ENCODE measurements at places on chromosomes 5 and 9.

- DNase-seq, result no peak
These were observed 28.9 kb downstream of the TAF11L14 start for GRCh38 chr5:17663182-17663581.

DNA sequence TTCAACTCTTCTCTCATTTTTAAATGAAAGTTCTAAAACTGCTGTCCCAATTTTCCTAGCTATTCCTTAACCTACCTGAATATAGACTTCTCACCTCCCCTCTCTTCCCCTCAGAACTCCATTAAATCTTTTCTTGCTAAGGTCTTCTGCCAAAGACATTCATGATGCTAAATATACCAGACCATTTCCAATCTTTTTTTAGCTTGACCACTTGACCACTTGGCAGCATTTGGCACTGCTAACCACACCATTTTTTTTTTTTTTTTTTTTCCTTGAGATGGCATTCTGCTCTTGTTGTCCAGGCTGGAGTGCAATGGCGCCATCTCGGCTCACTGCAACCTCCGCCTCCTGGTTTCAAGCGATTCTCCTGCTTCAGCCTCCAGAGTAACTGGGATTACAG is 3.6 kb upstream of the ZNF131 start:
- no peak for DNase-seq

DNA sequence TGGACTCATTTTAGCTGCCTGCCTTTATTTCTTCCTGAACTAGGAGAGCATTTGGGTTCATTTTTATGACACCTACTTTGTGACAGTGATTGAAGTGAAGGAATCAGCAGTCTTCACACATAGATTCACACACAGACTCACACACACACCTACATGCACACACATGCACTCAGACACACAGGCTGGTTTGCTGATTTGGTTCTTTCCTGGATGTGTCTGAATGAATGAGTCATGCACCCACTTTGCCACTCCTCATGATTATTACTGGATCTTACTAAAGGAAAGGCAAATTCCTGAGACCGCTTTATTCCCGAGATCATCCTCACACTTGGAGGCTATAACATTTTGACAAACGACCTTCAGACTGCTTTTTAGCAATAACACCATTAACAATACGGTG is 529.5 kb downstream of the AGTPBP1 start:
- DNase-seq, result no peak

- DNase-seq, result peak; percentile 52
These were observed at the start of the genes EIF4E1B and SNCB for GRCh38 chr5:176629853-176630680. Gene EIF4E1B (plus strand): TSS chr5:176630675. CDS start chr5:176642788, 12,113 bp downstream. Gene SNCB (minus strand): TSS chr5:176630534. CDS start chr5:176629654, 880 bp downstream.

- peak; percentile 23 for DNase-seq
These were observed 47.1 kb upstream of the AKNA start for GRCh38 chr9:114434878-114435311.

DNA sequence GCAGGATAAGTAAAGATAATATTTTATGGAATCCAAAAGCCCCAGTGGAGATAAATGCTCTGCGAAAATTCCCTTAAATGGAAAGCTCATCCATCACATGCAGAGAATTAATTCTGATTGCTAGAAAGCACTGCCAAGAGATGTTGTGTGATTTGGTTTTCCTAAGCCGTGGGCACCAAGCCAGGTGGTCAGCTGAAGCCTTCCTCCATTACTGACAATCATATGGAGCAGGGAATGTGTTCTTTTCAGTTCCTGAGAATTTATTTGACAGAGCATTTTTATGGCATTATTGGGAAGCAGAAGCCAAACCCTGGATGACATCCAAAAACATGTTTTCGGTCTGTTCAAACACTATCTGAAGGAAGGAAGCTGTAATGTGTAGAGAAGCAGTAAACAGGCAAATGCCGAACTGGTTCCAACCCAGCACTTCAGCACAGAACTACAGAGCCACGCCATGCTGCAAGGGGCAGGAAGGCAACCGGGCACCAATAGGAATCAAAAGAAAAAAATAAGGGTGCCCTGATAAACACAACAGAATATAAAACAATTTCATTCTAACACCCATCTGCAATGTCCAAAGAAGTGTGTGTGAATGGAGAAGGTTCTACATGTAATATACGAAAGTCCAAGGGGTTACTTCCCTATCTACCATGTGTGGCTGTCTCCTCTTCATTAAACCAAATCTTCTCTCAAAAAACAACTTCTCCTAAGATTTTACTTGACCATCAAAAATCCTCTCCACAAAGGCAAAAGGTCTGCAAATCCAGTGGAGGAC is 12.3 kb downstream of the ARSB start:
- no peak for DNase-seq

DNA sequence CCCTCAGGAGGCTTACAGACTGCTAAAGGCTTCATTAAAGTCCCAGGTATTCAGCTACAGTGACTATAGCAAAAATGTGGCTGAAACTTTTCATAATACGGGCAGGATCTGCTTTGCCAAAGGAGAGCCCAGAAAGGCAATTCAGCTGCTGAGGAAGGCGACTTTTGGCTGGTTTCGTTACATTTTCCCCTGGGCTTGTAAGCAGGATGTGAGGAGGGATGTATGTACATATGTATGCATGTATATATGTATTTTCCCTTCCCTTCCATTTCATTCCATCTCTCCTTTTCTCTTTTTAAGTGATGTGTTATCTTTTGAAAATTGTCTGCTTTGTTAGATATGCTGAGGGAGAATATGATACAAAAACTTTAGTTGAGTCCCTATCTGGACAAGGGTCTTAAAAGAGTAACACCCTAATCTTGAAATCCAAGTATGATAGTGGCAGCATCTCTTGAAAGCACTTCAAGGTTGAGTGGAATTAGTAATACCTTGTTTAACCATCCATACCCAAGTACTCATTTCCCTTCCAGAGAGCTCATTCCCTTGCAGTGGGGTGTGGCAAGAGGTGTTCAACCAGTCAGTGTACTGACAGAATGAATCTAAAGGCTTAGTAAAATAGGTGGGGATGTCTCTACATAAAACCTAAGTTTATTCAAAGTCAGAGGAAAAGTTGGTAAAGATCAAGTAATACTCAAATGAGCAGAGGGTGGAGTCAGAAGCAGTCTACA is 28.7 kb downstream of the RAD1 start:
- no peak for DNase-seq

DNA sequence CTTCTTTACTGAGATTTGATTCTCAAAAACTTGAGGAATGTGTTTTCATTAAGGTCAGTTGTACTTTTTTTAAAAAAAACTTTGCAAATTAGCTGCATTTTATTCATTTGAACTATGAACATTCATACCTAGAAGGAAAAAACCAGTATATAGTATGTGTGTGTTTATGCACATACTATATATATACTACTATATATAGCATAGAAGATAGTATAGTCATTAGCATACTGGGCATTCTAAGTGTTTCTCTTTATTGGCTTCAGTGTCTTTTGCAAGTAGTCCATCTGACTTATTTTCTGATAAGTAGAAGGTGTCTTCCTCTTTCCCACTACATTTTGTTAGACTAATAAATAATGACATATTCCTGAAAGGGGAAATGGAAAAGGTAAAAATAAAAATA is 33.0 kb downstream of the ELOVL7 start:
- no peak for DNase-seq

DNA sequence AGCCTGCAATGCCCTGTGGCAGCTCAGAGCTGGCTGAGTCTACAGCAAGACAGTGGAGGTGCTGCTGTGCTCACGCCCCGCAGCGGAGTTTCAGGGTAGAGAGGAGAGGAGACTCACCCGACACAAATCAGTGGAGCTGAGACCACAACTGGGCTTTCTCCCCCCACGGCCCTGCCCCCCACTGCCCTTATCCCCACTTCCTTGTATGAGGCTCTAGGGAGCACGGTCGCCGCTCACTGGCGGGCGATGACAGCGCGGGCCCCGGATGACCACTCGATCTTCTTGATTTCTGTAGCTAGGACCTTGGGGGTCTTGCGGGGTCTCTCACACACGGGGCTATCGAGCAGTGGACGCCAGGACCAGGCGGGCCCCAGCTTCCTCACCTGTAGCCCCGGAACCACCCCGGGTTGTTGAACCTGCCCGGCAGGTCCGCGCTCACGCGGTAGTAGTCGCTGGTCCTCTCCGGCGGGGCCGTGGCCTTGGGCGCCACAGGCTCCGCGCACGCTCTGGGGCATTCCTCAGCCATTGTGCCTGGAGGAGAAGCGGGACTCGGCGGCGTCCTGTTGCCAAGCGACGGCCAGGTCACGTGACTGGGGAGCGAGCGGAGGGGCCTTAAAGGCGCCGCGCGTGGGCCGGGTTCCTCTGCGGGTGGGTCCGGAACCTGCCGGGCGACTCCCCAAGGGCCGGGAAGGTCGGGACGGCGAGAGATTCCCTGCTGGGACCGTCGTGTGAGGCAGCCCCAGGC is 984 bp upstream of the MRPS2 start:
- DNase-seq, result peak; percentile 94

GRCh38 chr5:7763621-7764072 is 87.3 kb downstream of the CFAP90 start:
- no peak for DNase-seq

DNA sequence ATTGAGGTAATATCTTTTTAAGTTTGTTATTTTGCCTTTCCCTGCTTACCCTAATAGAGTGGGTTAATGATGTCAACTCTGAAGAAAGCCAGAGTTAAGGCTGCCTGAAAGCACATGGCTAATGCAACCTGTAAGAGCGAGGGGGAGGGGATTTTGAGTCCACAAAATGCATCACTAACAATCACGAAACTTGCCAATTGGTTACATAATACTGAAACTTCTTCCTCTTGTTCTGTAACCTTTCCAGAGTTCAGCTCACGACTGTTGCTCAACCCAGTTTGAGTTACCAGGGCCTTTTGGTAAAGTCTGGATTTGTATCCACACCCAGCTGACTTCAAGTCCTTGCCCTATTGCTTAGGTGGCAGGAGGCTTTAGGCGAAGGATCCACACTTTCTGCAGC is 308.8 kb downstream of the EFNA5 start:
- DNase-seq, result no peak

- no peak for DNase-seq
These were observed 144.0 kb downstream of the MYO10 start for GRCh38 chr5:16791904-16792597.

DNA sequence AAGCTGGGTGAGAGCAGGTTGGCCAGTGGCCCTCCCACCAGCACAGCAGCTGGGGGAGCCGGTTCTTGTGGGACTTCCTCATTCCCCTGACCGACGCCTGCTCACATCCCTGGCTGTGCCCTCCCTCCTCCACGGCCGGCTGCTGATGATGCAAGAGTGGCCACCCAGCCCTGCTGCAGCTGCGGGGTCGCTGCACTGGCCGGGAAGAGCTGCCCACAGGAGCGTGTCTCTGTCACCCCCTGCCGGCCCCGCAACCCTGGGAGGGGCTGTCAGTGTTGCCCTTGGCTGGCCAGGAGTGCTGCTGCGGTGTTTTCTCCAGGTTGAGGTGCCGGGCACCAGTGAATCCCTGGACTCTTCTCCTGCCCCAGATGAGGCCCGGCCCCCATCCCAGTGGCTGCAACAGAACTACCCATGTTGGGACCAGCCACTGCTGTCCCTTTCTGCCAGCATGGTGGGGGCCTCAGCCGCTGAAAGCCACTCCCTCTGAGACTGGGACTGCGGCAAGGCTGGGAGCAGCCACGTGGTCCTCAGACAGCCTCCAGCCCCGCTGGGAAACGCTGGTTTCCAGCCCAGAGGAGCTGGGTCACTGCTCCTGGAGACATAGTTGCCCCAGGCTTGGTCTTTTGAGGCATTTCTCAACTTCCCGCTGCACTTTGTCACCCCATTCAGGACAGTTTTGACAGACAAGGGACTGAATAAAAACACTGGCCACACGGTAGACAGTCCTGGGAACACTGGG is 739 bp downstream of the CARD9 start:
- no peak for DNase-seq

DNA sequence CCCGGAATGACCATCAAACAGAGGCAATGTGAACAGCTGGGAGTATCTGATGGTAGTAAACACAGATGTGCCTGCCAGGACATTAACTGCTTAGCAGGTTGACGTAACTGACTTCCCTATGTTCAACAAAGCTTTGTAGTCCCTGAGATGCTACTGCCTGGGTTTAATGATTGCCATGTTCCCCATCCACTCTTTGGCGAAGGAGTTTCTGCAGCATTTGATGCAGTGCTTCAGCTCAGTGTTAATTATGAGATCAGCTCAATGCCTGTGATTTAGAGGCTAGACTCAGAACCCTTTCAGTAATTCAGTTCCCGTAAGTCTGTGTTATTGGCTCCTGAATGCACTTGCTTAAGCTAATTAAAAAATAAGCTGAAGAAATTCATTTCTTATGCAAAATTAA is 547.3 kb upstream of the ZNF608 start:
- no peak for DNase-seq

GRCh38 chr5:133790898-133791297 is 177.5 kb downstream of the C5orf15 start:
- no peak for DNase-seq

DNA sequence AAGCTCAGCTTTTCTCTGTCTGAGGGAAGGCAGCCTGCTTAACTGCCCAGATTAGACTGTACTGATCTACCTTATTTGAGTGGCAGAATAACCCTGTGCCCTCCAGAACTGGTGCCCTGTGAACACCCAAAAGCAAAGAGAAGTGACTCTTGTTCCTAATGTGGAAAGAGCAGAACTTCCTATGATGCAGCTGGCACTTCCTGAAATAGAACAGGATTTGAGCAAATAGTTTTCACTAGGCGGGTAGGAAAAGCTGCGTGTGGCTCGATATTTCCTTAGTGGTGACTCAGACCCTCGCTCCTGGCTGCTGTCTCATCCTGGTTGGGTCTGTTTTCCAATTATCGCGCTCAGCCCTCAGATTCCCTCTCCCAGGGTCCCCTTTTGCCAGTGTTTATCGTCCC is 89.9 kb downstream of the SH3TC2 start:
- DNase-seq, result no peak

GRCh38 chr5:171365351-171365750 is 22.3 kb upstream of the NPM1 start:
- no peak for DNase-seq

- DNase-seq, result no peak
These were observed 48.8 kb upstream of the FBN2 start for GRCh38 chr5:128586848-128587247.

DNA sequence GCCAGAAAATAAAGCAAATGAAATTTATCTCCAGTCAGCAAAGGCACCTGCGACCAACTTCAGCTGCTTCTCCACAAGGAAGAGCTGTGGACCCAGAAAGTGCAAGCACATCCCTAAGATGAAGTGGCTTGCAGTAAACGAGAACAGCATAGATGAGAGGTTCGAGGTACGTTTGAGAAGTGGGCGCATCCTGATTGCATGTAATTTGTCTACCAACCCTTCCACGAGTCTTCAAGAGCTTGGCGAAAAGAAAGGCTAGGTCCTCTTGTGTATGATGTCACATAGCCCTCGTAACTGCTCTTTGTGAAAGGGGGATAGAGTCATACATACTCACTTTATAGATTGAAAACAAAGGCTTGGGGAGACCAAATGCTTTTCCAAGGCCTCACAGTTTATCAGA is 6.0 kb upstream of the LCP2 start:
- DNase-seq, result peak; percentile 35

GRCh38 chr5:58066557-58066956 is 393.3 kb downstream of the PLK2 start:
- no peak for DNase-seq

GRCh38 chr5:567664-568060 is 43.4 kb upstream of the SLC9A3 start:
- DNase-seq, result no peak

- DNase-seq, result no peak
These were observed 335.0 kb upstream of the TUSC1 start for GRCh38 chr9:26013199-26013598.
